Activated CD8-positive, alpha-beta memory T cell treated with anti-CD3 and anti-CD28 coated beads for 1 hour (primary cell): ENCODE measurements at places on chromosomes 2 and 18.

DNA sequence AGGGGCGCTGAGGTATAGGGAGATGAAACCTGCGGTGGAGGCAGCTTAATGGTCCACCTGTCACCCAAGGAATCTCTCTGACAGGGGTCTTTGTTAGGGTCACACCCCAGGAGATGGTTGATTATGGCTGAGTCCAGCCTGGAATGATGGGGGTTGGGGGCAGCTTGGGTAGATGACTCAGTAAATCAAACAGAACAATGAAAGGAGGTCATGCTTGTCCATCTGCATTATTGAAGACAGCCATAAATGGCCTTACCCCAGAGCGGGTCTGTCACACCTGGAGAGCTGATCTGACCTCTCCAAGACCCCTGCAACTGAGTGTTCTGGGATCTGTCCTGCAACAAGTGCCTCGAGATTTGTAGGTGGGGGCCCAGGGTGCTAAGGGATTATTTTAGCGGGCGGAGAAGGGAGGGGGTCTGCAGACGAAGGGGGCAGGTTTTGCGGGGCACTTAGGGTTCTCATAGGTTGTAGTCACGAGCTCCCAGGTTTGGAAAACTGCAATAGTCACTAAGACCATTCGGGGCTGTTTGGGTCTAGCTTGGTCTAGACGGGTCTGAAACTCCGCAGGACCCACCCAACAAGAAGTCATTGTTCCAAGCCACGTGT lies 771 bp upstream of the IGFBP2 start:
- no peak for DNase-seq

- DNase-seq, result no peak
Measured at GRCh38 chr2:189178726-189179569, 613 bp downstream of the COL5A2 start.

- no peak for DNase-seq
Measured at GRCh38 chr18:25517881-25518715, 166.1 kb upstream of the ZNF521 start.

GRCh38 chr18:3693410-3693809 lies 243.4 kb downstream of the TGIF1 start:
- no peak for DNase-seq

DNA sequence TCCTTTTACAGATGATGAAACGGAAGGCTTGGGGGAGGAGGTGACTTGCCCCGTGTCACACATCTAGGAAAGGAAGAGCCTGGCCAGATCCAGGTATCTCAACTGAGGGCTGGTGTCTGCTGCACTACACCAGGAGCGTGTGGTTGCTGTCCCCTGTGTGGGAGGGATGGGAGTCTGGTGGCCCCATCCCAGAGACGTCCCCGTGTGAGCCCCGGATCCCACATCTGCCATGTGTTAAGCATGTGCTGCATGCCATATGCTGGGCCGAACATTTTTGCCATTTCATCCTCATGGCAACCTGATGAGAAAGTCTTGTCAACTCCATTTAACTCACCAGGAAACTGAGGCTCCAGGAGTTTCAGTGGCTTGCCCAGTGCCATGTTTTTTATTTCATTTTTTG lies 4.2 kb downstream of the GAREM2 start:
- no peak for DNase-seq

GRCh38 chr2:213281156-213281555 lies 3.1 kb upstream of the SPAG16 start:
- no peak for DNase-seq

- DNase-seq, result no peak
Measured at GRCh38 chr18:76264198-76264875, 230.7 kb downstream of the ZNF516 start.

- no peak for DNase-seq
Measured at GRCh38 chr2:219469186-219469724, 29.4 kb upstream of the GMPPA start.

- DNase-seq, result no peak
Measured at GRCh38 chr2:155372969-155373368, 674.5 kb downstream of the KCNJ3 start.

DNA sequence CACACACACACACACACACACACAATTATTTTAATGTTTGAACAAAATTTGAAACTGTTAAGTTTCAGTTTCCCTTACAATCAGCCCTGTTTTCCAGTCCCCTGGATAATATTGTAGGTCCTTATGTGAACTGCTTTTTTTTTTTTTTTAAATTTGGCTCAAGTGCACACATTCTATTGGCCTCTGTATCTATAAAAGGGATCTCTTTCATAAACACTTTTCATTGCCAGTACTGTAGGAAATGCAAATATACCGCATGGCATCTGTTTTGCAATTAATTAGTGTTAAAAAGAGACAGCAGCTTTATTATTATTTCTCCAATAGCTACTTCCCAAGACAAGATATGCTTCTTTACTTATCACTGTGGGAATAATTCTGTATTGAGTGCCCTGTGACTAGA lies 738.7 kb downstream of the EPHA4 start:
- DNase-seq, result no peak

GRCh38 chr2:17762451-17762850 lies 8.5 kb downstream of the GEN1 start:
- DNase-seq, result no peak
